ENCODE measurements at places on chromosomes 5 and 9.

GRCh38 chr5:51439232-51439631 is 56.0 kb downstream of the ISL1 start:
- DNase-seq, result no peak

- DNase-seq, result no peak
Observed at GRCh38 chr5:6573651-6574101, 59.2 kb downstream of the NSUN2 start.

GRCh38 chr9:135790850-135791249 is 88.9 kb downstream of the KCNT1 start:
- no peak for DNase-seq

- peak; percentile 4 for DNase-seq
Observed at GRCh38 chr5:168747987-168748777, 169.0 kb upstream of the PANK3 start.

DNA sequence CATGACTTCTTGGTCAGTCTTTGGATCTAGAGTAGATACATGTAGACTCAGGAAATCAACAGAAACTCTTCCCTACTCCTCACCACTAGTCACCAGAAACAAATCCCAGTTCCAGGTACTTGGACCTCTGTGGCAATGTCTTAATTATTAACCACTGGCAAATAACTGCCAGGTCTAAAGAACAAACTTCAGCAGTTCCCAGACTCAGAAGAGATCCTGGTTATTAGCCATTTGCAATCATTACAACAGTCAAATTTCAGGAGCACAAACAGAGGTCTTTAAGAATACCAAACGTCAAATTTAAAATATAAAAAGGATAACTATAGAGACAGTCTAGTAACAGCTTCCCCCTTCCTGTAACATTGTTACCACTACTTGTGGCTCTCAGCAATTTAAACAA is 10.2 kb downstream of the DIAPH1 start:
- peak; percentile 53 for DNase-seq

- no peak for DNase-seq
Observed at GRCh38 chr9:13274886-13275641, 4.4 kb downstream of the MPDZ start.

DNA sequence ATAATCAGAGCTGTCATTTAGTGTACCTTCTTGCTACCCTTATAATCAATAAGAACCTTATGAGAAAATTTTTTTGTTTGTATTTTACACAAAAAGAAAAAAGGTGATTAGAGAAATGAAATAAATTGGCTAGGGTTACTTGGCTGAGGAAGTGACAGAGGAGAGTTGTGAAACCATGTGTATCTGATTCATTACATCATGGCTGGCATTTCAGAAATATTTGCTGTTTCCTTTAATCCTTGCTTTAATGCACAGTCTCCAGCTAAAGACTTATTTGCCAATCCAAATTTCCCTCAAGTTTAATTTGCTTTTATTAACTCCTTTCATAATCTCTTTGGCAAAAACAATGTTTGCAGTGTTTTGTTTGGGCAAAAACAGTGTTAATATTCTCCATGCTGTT is 543.1 kb downstream of the KIF4B start:
- peak; percentile 11 for DNase-seq

GRCh38 chr5:137624786-137625349 is 111.0 kb downstream of the KLHL3 start:
- DNase-seq, result no peak

- DNase-seq, result no peak
Observed at GRCh38 chr5:6518298-6519057, 69.8 kb downstream of the UBE2QL1 start.

DNA sequence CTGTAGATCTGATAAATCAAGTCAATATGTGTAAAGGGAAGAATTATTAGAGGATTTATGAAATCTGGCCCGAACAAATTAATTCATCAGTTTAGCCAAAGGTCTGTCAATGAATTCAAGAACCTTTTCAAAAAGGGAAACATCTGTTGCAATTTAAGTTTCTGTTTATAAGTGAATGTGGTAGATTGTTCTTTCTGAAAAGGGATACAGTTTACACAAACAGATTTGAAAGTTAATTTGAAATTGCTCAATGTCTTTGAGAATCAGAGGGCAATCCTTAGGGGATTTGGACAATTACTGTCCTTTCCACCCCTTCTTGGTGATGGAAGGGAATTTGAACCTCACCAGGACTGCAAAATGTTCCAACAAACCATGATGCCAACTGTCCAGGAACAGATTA is 29.7 kb upstream of the ERCC6L2 start:
- DNase-seq, result no peak

DNA sequence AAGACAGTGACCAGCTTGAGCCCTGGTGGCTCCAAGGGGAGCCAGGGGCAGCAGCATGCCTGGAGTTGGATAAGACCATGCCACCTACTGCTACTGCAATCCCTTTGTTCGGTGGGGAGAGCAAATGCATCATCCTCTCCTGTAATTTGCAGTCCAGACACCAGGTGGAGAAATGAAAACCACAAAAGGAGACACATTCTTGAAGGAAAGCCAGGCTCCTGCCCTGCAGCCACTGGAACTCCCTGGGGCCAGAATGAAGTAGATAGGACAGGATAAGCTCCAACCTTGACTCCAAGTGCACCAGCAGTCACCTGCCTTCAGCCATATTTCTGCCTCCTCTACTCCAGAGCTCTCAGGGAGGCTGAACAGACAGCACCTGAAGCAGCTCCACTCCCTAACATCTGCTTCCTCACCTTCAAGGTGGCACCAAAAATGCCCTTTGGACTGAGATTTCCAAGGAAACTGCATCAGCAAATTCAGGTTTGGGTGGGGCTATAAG is 65.1 kb upstream of the IQGAP2 start:
- peak; percentile 79 for DNase-seq

DNA sequence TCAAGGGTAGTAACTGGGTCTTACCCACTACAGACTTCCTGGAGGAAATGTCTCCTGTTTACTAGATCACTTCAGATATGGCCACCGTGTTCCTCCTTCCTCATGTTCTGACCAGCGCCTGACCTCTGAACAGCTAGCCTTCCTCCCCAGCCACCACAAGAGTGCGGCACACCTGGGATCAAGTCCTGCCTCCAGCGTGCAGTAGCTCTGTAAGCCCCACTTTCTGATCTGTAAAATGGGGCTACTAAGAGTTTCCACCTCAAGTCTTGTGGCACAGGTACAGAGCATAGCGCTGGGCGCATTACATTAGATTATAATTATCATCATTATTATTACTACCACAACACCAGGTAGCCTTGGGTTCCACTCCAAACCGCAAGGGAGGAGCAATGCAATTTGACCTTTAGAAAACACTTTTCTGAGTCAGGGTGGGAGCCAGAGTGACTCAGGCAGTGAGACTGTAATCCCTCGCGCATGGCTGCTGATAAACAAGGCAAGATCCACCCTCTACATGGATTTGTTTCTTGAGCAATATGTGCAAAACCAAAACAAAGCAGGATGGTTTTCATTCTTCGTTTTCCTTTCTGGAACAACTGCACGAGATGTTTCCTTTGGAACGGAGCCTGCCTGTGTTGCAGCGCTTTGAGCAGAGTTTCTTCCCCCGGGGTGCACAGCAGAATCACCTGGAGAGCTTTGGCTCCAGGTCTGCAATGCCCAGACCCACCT is 65.0 kb upstream of the ANGPTL2 start:
- peak; percentile 94 for DNase-seq

GRCh38 chr9:5479994-5480694 is 29.8 kb downstream of the CD274 start:
- no peak for DNase-seq

DNA sequence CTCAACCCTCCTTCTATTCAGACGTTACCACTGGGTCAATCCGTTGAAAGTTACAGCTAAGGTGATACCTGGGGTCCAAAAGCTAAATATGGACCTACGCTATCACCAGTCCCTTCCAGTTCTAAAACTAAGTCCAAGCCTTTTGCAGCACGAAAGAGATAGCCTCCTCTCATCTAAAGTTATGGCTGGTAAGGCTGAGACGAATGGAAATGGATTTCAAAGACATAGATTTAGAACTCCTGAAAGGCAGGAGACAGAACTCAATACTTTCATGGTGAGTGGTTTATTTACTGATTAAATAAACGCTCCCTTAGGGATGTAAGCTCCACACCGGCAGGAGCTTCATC is 751 bp upstream of the RIC1 start:
- no peak for DNase-seq

- DNase-seq, result no peak
Observed at GRCh38 chr9:33198165-33198564, 31.0 kb upstream of the B4GALT1 start.

- no peak for DNase-seq
Observed at GRCh38 chr9:84285381-84285780, 55.2 kb downstream of the SLC28A3 start.

DNA sequence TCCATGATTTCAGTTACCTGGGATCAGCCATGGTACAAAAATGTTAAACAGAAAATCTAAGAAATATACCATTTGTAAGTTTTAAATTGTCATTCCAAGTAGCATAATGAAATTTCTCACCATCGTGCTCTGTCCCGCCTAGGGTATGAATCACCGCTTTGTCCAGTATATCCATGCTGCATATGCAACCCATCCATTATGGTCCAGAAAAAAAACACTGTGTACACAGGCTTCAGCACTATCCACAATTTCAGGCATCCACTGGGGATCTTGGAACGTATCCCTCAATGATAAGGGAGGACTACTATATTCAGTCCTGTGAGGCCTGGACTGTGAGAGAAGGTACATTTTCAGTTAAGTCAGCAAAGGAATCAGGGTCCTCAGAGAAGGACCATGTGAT is 37.6 kb upstream of the HNRNPA0 start:
- no peak for DNase-seq

DNA sequence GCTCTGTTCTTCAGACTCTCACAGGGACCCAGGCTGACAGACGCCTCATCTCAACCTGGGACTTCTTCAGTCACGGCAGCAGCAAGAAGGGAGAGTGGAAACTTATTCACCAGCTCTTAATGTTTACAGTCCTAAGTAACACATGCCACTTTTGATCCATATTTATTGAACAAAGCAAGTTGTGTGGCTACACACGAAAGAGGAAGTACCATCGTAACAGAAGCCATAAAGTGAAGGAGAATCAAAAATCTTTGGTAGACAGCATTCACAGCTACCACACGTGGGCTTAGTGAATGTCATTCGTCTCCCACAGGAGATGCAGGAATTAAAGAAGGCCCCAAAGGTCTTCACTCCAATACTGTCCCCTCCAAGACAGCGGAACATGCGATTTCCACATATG is 582.6 kb downstream of the CETN3 start:
- no peak for DNase-seq

- no peak for DNase-seq
Observed at GRCh38 chr5:142726188-142726731, 40.4 kb upstream of the FGF1 start.

DNA sequence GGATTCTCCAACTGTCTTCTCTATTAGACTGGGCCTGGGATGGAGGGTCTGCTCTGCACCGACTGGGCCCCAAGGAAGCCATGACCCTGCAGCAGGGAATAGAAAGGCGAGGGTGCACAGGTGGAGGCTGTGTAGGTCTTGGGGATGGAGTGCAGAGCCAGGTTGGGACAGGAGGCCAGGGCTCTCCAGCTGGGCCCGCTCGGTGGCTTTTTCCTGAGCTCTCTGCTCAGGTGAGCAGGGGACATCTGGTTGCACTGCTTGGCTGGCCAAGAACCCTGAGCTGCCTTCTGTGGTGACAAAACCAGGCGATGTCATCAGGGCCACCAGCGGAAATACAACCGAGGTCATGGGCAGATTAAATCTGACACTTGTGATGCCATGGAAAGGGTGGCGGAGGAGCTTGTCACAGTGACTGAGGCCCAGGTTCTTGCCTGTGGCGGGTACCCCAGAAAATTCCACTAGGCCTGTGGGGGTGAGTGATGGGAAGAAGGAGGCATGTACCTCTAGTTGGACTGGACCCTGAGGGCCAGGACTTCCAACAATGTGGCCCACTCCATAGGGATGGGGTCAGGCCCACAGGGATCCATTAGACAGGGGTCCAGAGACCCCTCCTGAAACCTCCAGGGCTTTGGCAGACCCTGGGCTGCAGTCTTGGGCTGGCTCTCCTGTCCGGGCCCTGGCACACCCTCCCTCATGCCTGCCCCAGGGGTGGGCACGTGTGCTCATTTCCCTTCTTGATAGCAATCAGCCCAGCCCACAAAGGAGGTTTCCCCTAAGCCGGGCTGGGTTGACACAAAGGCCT is 4.4 kb upstream of the IL3 start:
- no peak for DNase-seq

DNA sequence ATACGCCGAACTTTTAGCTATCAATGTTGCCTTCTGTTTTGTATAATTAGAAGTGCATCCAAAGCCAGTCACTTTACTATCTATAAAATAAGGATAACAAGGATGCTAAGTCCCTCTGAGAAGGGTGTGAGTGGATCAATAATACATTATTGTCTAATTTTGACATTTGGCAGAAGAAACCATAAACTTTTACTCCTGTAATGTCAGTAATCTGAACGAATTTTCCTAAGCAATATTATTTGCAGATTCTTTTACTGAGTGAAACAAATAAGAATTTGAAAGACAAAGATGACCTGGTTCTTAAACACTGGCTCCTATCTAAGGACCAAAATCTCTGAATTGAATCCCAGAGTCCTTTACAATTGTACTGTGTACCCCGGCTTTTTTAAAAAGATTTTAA is 126.6 kb upstream of the TMEM161B start:
- no peak for DNase-seq

DNA sequence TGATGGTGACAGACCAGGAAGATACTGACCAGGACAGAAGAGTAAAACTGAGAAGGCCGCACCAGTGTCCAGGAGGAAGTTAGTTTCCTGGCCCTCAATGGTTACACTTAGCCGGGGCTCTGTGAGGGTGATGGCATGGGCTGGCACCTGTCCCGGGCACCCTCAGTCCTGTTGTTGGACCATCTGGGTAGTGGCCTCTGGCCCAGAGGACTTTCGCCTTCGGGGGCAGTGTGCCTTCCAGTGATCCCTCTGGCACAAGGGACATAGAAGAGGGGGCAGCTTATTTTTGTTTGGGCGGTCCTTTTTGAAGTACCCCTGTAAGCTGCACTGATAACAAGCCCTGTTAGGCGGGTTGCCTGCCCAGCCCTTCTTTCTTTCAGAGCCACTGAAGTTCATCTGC is 1108.6 kb downstream of the TAF11L14 start:
- DNase-seq, result no peak

- no peak for DNase-seq
Observed at GRCh38 chr9:13717322-13718054, 438.0 kb upstream of the MPDZ start.

DNA sequence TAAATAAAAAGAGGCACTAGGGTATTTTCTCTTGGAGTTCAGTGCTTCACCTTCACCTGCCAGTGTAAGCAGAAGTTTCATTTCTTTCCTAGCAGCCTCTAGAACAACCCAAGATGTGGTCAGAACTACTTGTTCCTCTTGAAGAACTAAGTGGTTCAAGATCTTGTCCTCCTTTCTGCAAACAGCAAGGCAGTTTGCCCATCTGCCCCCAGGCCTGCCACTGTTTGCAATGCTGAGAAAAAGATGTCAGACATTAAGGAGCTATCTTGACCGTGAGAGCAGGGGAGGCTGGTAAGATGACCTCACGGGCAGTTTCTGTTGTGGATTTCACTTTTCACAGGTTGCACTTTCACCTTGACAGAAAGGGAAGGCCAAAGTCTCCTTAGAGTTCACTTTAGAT is 52.0 kb upstream of the KLF4 start:
- DNase-seq, result no peak
